Forelimb muscle (tissue), 1 donor: ENCODE measurements at places on chromosomes 3 and 15.

DNA sequence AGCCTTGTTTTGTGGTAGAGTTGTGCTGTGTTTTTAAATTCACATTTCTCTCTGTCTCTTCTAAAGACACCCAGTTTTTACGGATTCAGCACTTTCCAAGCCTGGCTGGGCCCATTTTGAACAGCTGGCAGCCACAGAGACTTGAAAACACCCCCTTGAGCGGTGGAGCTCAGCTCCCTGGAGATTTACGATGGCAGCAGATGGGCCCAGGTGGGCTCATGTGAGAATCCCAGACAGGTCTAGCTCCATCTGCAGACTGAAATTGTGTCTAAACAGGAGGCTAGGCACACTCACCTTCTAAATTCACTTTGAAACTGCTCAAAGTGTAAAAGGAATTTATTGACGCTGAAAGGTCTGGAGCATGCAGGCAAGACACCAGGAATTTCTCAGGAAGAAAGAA is 232.0 kb upstream of the HES1 start:
- no peak for DNase-seq

- no peak for DNase-seq
Observed at GRCh38 chr3:134040066-134040465, 10.3 kb upstream of the SLCO2A1 start.

DNA sequence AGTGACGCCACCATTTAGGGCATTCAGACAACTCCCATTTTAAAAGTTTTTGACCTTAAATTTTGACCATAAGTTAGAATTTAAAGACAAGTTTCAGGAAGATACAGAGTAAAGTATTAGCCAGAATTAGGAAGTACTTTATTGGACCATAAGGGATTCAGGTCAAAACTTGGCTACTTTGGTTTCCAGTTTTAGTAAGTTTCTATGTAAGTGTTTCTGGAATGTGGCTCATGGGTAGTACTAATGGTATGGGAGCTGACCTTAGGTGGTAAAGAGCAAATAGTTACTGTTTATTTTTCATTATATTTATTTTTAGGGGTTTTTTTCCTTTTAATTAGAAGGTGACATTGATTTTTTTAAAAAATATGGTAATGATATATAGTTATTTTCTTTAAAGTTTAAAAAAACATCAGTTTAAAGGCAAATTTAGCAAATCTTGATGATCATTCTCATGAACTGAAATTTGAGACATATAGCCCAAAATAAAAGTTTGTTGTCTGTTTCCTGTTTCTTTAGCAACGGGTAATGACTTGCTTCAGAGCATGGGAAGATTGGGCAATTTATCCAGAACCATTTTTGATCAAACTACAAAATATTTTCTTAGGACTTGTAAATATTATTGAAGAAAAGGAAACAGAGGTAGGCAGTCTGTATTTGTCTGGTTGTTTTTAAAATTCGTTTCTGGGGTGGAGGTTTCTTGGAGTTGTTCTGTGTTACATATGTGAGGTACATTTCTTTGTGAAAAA is 34.3 kb downstream of the U2SURP start:
- no peak for DNase-seq

GRCh38 chr15:77224352-77224751 is 153.4 kb upstream of the TSPAN3 start:
- DNase-seq: no peak

- no peak for DNase-seq
Observed at GRCh38 chr3:114411190-114411668, 117.4 kb downstream of the TIGIT start.

GRCh38 chr15:80060356-80061006 is 1.0 kb downstream of the ZFAND6 start:
- DNase-seq: no peak

DNA sequence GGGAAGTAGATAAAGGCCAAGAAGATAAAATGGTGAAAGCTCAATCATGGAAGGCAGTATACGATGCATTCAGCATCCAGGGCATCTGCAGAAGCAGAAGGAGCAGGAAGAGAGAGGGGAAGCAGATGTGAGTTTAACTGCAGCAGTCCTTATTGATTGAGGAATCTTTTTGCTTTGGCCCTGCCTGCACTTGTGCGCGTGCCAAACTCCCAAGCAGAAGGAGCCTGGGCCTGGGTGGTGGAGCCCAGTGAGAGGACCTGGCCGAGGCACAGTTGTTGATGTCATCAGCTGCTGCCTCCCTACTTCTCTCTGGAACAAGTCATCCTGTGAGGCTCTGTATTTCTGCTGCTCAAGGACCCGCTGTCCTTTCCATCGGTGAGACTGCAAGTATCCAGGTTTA is 65.5 kb upstream of the ROPN1 start:
- no peak for DNase-seq

DNA sequence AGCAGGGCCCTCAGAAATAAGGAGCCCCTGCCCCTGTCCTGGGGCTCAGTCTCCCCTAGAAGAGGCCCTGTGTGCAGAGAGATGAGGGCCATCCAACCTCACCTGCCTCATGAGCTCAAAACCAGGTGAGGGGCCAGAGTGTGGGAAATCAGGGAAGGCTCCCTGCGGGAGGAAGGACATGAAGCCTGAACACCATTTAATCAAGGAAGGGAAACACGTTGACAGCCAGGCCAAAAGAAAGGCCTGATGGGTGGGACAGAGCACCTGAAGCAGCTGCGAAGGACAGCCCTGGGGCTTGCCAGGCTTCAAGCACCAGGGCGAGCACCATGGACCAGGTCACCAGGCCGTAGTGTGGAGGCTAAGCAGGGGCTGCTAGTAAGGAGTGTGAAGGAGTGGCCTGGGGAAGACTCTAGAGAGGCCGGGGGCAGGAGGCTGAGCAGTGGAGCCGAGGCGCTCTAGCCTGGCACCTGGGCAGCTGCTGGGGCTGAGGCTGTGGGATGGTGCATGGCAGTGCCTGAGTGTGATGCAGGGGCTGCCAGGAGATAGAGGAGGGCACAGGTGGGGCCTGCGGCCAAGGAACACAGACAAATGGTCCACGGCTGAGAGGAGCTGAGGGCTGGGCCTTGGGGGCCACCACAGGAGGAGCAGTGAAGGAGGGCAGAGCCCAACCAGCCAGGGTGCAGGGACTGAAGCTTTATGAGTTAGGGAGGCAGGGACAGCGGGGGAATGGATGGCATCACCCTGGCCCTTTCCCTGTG is 16.1 kb downstream of the ACAA1 start:
- no peak for DNase-seq

GRCh38 chr15:79372428-79372827 is 59.7 kb upstream of the MINAR1 start:
- no peak for DNase-seq

DNA sequence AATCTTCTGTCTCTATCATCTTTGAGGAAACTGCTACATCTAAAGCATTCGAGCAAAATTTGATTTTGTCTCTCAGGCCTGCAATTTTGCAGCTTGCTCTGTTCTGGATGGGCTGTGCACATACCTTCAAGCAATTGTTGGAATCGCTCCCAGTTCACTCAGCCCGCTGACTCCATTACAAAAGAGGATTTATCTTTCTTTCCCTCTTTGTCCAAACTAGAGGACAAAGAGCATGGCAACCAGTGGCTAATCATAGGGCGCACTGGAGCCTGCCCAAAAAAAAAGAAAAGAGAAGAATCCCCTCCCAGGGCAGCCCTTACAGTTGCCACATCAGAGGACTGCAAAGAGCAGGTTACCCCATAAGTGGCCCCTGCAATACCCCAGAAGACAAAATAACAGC is 49.0 kb upstream of the DUT start:
- DNase-seq: no peak
